ENCODE measurements at places on chromosomes 5 and 9.

DNA sequence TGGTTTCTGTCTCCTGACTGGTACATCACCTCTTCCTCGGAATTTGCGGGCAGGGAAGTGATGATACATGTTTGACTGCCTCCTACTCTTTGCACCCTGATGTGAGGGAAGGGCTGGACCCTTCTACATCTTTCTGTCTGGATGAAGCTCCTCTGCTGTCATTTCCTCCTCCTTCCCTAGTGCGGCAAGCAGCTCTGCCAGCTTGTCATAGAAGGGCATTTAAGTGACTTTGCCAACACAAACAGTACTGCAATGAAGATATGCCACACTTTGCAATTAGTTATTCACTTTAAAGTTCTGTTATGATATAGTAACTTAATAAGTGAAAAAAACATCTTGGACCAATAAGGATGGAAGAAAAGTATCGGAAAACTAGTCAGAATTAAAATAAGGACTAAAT, 48.5 kb upstream of the ABL1 start:
- no peak for DNase-seq

DNA sequence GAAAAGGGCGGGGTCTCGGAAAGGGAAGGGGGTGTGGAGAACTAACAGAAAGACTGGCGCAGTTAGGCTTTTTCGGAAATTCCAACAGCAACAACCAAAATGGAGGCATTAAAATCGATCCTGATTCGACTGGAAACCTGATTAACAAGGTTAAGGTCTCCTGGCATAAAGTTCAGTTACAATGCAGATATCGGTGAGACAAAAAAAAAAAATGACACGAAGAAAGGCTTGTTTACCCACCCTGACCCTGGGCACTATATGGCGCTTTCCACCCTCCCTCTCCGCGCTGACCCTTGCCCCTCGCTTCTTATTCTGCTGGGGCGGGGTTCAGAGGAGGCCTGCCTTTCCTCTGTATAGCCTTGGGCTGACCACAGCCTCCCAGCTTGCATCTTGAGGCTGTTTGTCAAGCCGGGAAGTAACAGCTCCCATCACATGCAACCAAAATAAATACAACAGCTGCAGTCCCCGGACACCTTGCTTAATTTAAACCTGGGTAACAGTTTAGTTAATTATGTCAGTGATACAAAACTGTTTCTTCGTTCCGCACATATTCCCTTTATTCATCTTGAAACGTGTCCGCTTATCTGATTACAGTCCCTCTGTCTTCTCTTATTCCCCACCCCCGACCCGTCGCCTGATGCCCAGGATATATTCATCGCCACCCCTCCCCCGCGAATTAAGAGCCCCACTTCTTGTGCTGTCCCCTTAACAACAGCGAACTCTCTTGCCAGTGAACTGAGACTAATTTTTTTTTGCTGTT, 795 bp upstream of the PJA2 start:
- no peak for DNase-seq

DNA sequence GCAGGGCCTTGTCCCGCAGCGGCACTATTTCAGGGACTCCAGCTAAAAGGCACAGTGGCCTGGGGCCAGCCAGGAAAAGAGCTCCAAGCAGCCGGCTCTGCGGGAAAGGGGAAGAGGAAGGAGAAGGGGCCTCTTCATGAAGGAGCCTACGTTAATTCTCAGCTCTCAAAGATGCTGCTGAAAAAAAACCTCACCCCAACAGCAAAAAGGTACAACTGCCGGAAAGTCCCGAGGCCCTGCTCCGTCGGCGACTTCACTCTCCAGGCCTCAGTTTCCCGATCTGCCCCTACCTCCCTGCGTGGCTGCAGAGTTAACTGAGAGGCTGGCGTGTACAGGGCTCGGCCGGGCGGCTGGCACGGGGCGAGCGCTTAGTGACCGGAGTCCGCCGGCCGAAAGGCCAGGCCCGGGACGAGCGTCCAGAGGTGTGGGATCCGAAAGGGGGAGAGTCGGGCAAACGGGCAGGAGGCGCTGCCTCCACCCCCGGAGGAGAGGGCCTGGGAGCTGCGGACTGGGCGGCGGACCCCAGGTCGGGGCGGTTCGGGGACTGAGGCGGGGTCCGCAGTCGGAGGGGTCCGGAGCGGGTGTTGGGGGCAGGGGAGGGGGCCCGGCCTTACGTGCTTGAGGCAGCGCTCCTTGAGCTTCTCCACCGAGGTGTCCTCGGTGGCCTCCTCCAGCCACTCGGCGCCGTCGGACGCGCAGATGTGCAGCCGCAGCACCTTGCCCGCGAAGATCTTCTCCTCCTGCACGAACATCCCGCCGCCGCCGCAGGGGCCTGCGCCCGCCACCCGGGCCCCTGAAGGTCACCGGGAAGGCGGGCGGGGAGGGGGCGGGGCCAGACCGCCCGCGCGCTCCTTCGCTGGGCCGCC, 529 bp downstream of the UBAC1 start:
- DNase-seq: no peak

DNA sequence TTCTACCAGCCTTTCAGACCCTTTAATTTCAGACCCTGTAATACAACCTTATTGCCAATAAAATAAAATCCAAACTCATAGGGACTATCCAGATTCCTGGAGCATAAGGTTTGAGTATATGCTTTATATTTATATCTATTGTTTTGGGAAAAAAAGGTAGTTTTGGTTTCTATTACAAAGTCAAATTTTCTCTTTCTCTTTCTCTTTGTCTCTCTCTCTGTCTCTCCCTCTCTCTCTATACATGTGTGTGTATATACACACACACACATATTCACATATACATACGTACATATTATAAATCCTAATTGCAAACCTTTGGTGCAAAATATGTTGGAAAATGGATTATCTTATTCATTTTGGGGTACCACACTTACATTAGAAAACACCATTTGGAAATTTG, 39.0 kb downstream of the TMEM232 start:
- DNase-seq: no peak

DNA sequence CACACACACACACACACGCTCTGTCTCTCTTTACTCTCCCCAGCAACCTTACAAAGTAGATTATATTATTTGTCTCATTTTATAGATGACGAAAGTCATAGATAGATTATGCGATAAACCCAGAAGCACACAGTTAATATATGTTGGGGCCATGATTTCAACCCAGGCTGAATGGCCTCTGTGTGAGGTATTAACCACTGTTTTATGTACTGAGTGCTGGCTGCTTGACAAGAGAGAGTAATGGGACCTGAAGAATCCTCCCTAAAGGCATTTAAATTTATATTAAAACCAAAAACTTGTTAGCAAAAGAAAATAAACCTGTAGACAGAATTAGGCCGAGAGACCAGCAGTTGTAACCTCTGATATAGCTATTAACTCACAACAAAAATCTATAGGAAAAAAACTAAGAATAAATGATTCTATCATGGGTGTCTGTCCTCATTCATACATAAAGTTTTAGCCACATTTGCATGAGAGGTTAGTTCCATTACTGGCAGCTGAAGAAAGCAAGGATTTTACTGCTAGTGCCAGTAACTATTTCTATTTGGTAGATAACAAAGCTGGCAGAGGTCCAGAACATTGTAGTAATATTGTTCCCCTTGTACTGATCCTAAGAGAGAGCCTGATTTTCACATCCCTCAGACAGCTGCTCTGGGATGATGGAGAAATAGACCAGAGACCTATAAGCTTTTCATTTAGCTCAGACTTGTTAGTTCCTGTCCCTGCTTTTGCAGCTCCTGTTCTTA, 250.9 kb downstream of the ADGRV1 start:
- DNase-seq: no peak

DNA sequence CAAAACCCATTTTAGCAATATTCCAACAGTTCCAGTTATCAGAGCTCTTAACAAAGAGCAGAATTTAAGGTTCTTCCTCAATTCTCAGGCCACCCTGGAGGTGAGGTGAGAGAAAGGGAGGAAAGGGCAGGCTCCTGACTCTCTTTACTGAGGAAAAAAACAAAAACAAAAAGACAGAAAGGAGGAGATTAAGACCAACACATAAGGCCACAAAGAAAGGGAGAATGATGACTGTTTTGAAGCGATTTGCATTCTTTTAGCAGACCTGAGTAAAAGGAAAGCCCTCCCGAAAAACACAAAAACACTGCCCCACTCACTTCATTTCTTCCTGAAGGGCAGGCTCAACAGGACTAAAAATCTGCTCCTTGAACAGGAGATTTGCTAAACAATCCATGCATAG, 300.5 kb downstream of the ARL15 start:
- no peak for DNase-seq

DNA sequence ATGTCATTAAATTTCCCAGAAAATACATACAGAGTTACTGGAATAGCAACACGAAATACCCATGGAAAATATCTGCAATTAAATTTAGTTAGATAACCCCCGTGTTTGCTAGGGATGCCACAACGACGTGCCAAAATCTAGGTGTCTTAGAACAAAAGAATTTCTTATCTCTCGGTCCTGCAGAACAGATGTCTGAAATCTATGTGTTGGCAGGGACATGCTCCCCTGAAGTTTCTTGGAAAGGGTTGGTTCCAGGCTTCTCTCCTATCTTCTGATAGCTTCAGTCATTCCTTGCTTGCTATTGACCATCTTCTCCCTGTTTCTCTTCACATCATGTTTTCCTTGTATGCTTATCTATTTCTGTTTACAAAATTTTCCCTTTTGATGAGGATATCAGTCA, 1067.0 kb downstream of the CDH18 start:
- no peak for DNase-seq

GRCh38 chr5:157548513-157549282, 26.9 kb downstream of the ADAM19 start:
- no peak for DNase-seq

DNA sequence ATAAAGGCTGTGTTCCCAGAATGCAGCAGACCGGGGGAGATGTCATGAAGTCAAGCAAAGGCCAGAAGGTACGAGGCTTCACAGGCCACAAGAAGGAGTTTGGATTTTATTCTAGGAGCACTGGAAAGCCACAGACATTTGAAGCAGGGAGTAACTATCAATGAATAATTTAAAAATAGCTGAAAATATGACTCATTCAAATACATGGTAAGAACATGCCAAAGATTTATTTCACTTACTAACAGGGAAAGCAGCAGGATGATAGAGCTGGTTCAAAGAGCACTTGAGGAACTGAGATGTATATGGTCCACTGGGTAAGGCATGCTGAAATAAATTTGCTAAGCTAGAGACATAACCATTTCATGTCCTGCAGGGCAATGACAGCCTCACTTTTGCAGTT, 53.2 kb downstream of the MSX2 start:
- DNase-seq: no peak

- no peak for DNase-seq
These were observed 3.5 kb downstream of the TMEM38B start for GRCh38 chr9:105697871-105698270.
